ENCODE measurements at places on chromosomes 7 and 10. TPM values are rescaled to one million over a fixed set of nuclear protein-coding genes. Genes with fewer than 3 reads are reported as not detected.

Gene CPA5
- total RNA-seq: not detected

Gene SLC13A4
- not detected for total RNA-seq

Gene C10orf105
- total RNA-seq: not detected

Gene ADAP1
- 18.3 TPM for total RNA-seq

Gene EGFR
- 7.0 TPM for total RNA-seq

- no peaks in the 10 kb centered on the region for H3K27me3 ChIP-seq
- H3K4me1 ChIP-seq: peaks cover 39% of the 10 kb centered on the region
- H3K36me3 ChIP-seq: no peaks in the 10 kb centered on the region
- no peak overlapping the region for H3K27ac ChIP-seq
- no peak overlapping the region for H3K4me3 ChIP-seq
Measured at GRCh38 chr7:22386865-22387264, 29.9 kb upstream of the RAPGEF5 start.

DNA sequence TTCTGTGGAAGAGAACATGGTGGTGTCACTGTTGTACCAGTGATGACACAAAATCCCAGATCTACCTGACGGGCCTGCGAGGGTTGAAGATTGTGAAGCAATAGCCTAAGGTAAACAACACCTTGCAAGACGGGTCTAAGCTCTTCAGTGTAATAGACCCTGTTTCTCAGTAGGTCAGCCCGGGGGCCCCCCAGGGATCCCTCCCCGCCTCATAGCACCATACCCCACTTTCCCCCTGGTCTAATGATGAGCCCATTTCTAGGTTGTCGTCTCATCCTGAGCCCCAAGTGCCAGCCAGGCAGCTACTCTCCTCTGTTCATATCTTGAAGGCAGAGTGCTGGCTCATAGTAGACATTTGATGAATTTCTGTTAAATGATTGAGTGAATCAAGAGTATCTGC is 2.6 kb upstream of the ACTR3C start:
- H3K36me3 ChIP-seq: peaks cover 26% of the 10 kb centered on the region
- no peak for DNase-seq
- H3K4me3 ChIP-seq: no peak overlapping the region
- no peaks in the 10 kb centered on the region for H3K27me3 ChIP-seq
- no peak overlapping the region for H3K27ac ChIP-seq
- peaks cover 47% of the 10 kb centered on the region for H3K4me1 ChIP-seq

- no peak for DNase-seq
- H3K4me3 ChIP-seq: no peak overlapping the region
- peaks cover 11% of the 10 kb centered on the region for H3K4me1 ChIP-seq
- no peaks in the 10 kb centered on the region for H3K36me3 ChIP-seq
- H3K27me3 ChIP-seq: peaks cover 2% of the 10 kb centered on the region
Measured at GRCh38 chr10:70559861-70560260, 42.7 kb downstream of the PRF1 start.

- no peak overlapping the region for H3K4me3 ChIP-seq
- no peak for DNase-seq
- no peak overlapping the region for H3K27ac ChIP-seq
- no peaks in the 10 kb centered on the region for H3K36me3 ChIP-seq
Measured at GRCh38 chr7:28479507-28479947, 67.2 kb downstream of the CREB5 start.
